ENCODE measurements at places on chromosomes 4 and X.

DNA sequence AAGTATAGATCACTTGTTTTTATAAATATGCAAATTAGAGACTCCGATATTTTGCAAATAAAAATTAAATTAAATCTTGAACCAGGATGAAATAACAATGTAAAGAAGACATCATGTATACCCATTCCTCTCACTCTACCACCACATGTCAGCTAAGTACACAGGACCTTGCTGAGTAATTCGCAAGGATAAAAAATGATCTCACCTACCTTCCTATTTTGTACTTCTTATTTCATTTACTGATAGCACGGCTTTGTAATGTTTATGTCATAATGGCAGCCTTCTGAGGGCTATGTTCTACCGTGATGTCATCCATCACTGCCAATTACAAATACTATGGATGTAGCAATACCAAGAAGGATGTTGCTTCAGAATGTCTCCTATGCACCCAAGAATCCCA, 10.9 kb upstream of the SMR3B start:
- no peak for DNase-seq

- DNase-seq = no peak
Measured at GRCh38 chr4:153156721-153157120, 47.5 kb upstream of the TRIM2 start.

- no peak for DNase-seq
Measured at GRCh38 chr4:106818764-106819163, 217.3 kb downstream of the DKK2 start.

DNA sequence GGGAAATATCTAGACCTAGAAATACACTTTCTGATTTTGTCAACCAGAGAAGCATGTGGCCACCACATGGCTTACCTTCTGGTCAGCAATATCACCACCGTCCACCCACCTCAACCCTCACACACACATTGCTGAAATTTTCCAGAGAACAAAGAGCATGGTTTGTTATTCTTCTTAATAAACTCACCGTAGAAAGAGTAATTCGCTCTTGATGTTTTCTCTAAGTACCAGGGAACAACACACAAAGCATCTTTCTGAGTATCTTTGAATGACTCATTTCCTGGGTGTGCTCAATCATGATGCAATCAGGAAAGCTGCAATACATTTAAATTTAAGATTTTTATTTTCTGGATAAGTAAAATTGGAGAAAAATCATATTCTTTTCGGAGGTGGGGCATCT, 24.7 kb upstream of the LRAT start:
- peak; percentile 31 for DNase-seq

GRCh38 chrX:154991039-154991438, 31.5 kb downstream of the F8 start:
- DNase-seq = no peak

DNA sequence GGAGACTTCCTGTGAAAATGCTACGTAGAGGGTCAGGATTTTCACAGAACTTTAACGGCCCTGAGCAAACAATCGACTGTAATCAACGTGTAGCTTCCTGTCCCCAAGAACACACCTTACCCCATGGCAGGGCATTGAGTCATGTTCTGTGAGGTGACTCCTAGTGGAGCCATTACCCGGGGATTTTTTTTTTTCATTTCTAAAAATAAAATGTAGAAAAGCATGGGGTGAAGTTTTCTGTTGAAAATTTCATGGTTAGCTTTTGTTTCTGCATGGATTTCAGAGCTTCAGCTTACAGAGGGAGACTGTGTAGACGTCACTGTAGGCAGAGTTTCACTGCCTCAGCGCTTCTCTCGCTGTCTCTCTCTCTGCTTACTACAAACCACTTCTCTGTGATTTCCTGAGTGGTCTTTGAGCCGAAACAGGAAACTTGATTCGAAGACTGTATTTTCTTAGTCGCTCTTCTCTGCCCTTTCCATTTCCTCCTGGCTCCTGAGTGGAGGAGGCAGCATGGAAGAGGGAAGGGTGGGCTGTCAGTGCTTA, 111.7 kb downstream of the NFKB1 start:
- DNase-seq = no peak

DNA sequence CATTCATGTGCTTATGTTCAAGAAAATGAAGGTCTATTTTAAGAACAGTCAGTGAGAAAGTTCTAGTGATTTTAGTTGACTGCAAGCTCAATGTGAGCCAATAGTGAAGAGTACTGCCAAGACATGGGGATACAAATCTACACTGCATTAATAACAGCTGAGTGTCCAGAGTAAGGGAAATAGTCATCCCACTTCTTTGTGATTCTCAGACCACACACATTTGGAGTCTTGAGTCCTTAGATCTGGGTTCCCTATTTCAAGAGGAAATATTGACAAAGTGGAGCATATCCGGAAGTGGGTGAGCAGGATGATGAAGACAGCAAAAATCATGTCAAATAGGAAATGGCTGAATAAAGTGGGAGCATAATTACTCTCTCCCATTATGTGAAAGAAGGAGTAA, 171.1 kb downstream of the LARP7 start:
- DNase-seq = no peak

DNA sequence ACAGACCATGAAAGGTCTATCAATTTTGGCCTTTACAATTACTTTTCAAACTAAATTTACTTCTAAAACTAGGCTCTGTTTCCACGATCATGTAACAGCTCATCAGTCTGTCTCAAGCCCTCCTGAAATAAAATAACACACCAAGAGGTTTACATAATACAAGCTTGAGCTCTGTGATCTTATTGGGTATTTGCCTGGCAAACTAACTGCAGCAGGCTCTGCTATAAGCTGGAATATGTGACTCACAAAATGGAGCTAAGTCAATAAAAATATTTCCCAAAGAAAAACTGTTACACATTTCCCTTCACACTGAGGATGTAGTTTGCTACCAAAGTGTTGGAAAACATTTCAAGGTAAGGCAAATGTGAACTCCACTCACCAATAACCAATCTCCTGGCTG, 94.7 kb upstream of the GPM6B start:
- no peak for DNase-seq

- DNase-seq = no peak
Measured at GRCh38 chr4:100926039-100926717, 408.4 kb upstream of the EMCN start.
